ENCODE measurements at places on chromosomes 5 and 9.
A peak's percentile ranks its signal among the peaks of the same experiment; 100 is the strongest.

GRCh38 chr5:58239045-58239444 is 220.8 kb downstream of the PLK2 start:
- no peaks in the 10 kb centered on the region for H3K4me1 ChIP-seq
- no peaks in the 10 kb centered on the region for H3K36me3 ChIP-seq
- H3K4me3 ChIP-seq: no peak overlapping the region
- no peak overlapping the region for H3K27ac ChIP-seq
- no peaks in the 10 kb centered on the region for H3K27me3 ChIP-seq
- DNase-seq: no peak

- H3K4me3 ChIP-seq: no peak overlapping the region
- no peaks in the 10 kb centered on the region for H3K36me3 ChIP-seq
- no peak overlapping the region for H3K27ac ChIP-seq
- H3K4me1 ChIP-seq: no peaks in the 10 kb centered on the region
Measured at GRCh38 chr5:8288897-8289516, 420.1 kb downstream of the MTRR start.

DNA sequence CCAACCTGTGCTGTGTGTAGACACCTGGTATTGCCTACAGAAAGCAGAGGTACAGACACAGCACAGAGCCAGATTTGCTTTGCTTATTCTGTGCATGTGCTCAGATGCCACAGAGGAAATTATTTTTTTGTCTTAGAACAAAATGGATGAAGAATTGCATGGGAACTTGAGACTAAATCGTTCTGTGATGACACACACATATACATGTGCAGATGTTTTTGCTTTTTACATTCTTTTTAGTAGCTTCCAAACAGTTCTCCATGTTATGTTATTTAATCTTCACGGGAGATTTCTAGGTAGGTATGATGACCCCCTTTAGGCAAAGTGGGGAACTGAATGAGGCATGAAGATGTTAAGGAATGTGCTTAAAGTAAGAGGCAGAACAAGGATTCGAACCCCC is 221.5 kb upstream of the PANK3 start:
- no peak overlapping the region for H3K27ac ChIP-seq
- no peak for DNase-seq
- no peaks in the 10 kb centered on the region for H3K4me1 ChIP-seq

DNA sequence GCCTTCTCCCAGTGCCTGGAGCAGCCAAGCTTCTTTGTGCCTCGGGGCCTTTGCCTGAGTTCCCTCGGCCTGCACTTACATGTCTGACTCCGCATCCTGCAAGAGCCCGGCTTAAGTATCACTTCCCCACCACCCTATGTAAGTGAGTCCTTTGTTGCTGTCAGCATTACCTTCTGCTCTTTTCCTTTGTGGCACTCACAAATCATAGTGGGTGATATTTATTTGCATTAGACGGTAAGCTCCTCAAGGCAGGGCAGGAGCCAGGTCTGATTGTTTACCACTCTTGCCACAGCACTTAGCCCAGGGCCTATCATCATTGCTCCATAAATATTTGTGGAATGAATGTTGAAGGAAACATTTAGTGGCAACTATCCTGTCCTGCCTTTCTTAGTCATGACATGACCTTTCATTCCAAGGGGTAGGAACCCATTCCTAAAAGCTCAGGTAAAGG is 4.8 kb downstream of the GM2A start:
- peaks cover 15% of the 10 kb centered on the region for H3K36me3 ChIP-seq
- no peaks in the 10 kb centered on the region for H3K27me3 ChIP-seq
- no peak overlapping the region for H3K4me3 ChIP-seq
- DNase-seq: no peak
- no peak overlapping the region for H3K27ac ChIP-seq
- peaks cover 29% of the 10 kb centered on the region for H3K4me1 ChIP-seq

DNA sequence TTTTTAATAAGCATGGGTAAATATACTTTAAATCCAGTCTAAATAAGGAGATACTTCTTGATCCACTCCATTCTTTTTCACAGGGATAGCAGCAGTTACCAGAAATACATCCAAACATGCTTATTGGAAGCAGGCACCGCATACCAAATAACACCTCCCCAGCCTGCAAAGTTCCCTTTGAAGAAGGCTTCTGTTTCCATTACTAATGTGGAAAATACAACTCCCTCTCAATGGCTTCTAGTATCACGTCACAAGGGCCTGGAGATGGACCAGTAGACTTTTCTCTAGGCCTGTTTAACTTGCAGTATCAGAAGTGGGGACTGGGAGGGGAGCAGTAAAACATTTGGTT is 20.8 kb downstream of the TMEM245 start:
- peaks cover 65% of the 10 kb centered on the region for H3K4me1 ChIP-seq
- no peak overlapping the region for H3K4me3 ChIP-seq
- no peaks in the 10 kb centered on the region for H3K27me3 ChIP-seq
- no peak overlapping the region for H3K27ac ChIP-seq
- peaks cover 9% of the 10 kb centered on the region for H3K36me3 ChIP-seq
- no peak for DNase-seq

DNA sequence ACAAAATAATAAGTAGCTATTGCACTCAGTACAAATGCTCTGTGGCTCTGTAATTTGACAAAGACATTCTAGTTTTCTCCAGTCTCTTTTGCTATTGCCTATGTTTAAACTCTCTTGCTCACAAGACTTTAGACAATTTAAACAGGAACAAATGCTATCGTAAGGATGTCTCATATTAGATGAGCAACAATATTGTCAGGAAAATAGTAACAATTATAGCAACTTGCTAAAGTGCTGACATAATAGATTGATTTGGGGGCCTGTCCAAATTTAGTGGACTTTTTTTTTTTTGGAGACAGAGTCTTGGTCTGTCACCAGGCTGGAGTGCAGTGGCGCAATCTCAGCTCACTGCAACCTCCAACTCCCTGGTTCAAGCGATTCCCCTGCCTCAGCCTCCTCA is 11.8 kb downstream of the KIF2A start:
- H3K4me3 ChIP-seq: peak overlapping the region; percentile 18
- H3K4me1 ChIP-seq: peaks cover 82% of the 10 kb centered on the region
- DNase-seq: no peak
- peaks cover 25% of the 10 kb centered on the region for H3K36me3 ChIP-seq
- no peaks in the 10 kb centered on the region for H3K27me3 ChIP-seq

- no peaks in the 10 kb centered on the region for H3K27me3 ChIP-seq
- H3K4me1 ChIP-seq: no peaks in the 10 kb centered on the region
- H3K36me3 ChIP-seq: no peaks in the 10 kb centered on the region
- H3K4me3 ChIP-seq: no peak overlapping the region
Measured at GRCh38 chr9:75299324-75299723, 211.0 kb downstream of the OSTF1 start.

DNA sequence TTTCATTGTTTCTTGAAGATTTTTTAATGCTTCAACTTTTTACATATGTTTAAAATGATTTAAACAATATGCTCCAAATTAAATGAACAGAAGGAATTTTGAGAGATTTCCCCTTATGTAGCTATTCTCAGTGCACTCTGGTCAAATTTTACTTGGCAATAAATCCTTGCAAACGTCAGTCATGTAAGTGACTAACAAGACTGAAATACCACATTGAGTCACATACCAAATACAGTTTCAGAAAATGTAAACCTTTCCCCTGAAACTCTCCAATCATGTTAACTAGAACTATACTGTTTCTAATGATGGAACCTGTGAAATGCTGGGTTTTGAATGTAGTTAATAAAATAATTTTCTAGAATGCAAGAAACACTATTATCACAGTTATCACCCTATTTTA is 29.6 kb downstream of the SAR1B start:
- H3K4me1 ChIP-seq: no peaks in the 10 kb centered on the region
- no peak for DNase-seq
- no peak overlapping the region for H3K4me3 ChIP-seq

- H3K4me1 ChIP-seq: no peaks in the 10 kb centered on the region
- no peak overlapping the region for H3K4me3 ChIP-seq
- no peaks in the 10 kb centered on the region for H3K36me3 ChIP-seq
- H3K27me3 ChIP-seq: no peaks in the 10 kb centered on the region
- H3K27ac ChIP-seq: no peak overlapping the region
- DNase-seq: no peak
Measured at GRCh38 chr9:110954822-110955291, 83.4 kb downstream of the LPAR1 start.

GRCh38 chr5:58405175-58405574 is 54.7 kb downstream of the PLK2 start:
- H3K27me3 ChIP-seq: peaks cover 8% of the 10 kb centered on the region
- H3K27ac ChIP-seq: no peak overlapping the region
- H3K4me1 ChIP-seq: no peaks in the 10 kb centered on the region
- no peak for DNase-seq
- H3K36me3 ChIP-seq: no peaks in the 10 kb centered on the region
- no peak overlapping the region for H3K4me3 ChIP-seq

- H3K4me1 ChIP-seq: peaks cover 8% of the 10 kb centered on the region
- DNase-seq: no peak
- H3K36me3 ChIP-seq: peaks cover 4% of the 10 kb centered on the region
- no peak overlapping the region for H3K4me3 ChIP-seq
Measured at GRCh38 chr5:95904827-95905226, 56.8 kb downstream of the ELL2 start.

- H3K27ac ChIP-seq: no peak overlapping the region
- H3K36me3 ChIP-seq: no peaks in the 10 kb centered on the region
- no peaks in the 10 kb centered on the region for H3K27me3 ChIP-seq
Measured at GRCh38 chr5:114148253-114148652, 213.6 kb upstream of the KCNN2 start.

- no peaks in the 10 kb centered on the region for H3K27me3 ChIP-seq
- no peak for DNase-seq
- H3K27ac ChIP-seq: no peak overlapping the region
- H3K4me1 ChIP-seq: no peaks in the 10 kb centered on the region
- no peak overlapping the region for H3K4me3 ChIP-seq
- no peaks in the 10 kb centered on the region for H3K36me3 ChIP-seq
Measured at GRCh38 chr5:74389531-74390305, 250.8 kb downstream of the ENC1 start.

- H3K4me3 ChIP-seq: no peak overlapping the region
- no peak overlapping the region for H3K27ac ChIP-seq
- no peaks in the 10 kb centered on the region for H3K27me3 ChIP-seq
- DNase-seq: no peak
- H3K4me1 ChIP-seq: peaks cover 5% of the 10 kb centered on the region
- no peaks in the 10 kb centered on the region for H3K36me3 ChIP-seq
Measured at GRCh38 chr5:116492016-116492623, 82.5 kb downstream of the SEMA6A start.

- no peak overlapping the region for H3K4me3 ChIP-seq
- DNase-seq: no peak
- H3K36me3 ChIP-seq: no peaks in the 10 kb centered on the region
- no peaks in the 10 kb centered on the region for H3K4me1 ChIP-seq
- H3K27me3 ChIP-seq: no peaks in the 10 kb centered on the region
- no peak overlapping the region for H3K27ac ChIP-seq
Measured at GRCh38 chr5:94745786-94746730, 127.6 kb downstream of the SLF1 start.

GRCh38 chr5:83750749-83751148 is 30.1 kb upstream of the HAPLN1 start:
- H3K27ac ChIP-seq: no peak overlapping the region
- no peaks in the 10 kb centered on the region for H3K27me3 ChIP-seq
- H3K4me3 ChIP-seq: no peak overlapping the region
- DNase-seq: no peak

GRCh38 chr9:115988701-115989100 is 164.9 kb upstream of the PAPPA start:
- DNase-seq: no peak
- no peaks in the 10 kb centered on the region for H3K4me1 ChIP-seq
- H3K27me3 ChIP-seq: no peaks in the 10 kb centered on the region
- no peak overlapping the region for H3K27ac ChIP-seq
- no peaks in the 10 kb centered on the region for H3K36me3 ChIP-seq

GRCh38 chr9:131289301-131290035 is at the start of gene PLPP7:
TSS of gene PLPP7 (plus strand) at chr9:131289723. CDS start at chr9:131289998, 275 bp downstream.
- H3K4me1 ChIP-seq: no peaks in the 10 kb centered on the region
- no peak within 1 kb of the TSS for H3K4me3 ChIP-seq
- peaks cover 3% of the 10 kb centered on the region for H3K36me3 ChIP-seq
- H3K27ac ChIP-seq: no peak within 1 kb of the TSS
- no peak for DNase-seq

- peaks cover 13% of the 10 kb centered on the region for H3K4me1 ChIP-seq
- peaks cover 7% of the 10 kb centered on the region for H3K27me3 ChIP-seq
- H3K4me3 ChIP-seq: no peak overlapping the region
Measured at GRCh38 chr9:129403779-129404620, 216.9 kb downstream of the C9orf50 start.

DNA sequence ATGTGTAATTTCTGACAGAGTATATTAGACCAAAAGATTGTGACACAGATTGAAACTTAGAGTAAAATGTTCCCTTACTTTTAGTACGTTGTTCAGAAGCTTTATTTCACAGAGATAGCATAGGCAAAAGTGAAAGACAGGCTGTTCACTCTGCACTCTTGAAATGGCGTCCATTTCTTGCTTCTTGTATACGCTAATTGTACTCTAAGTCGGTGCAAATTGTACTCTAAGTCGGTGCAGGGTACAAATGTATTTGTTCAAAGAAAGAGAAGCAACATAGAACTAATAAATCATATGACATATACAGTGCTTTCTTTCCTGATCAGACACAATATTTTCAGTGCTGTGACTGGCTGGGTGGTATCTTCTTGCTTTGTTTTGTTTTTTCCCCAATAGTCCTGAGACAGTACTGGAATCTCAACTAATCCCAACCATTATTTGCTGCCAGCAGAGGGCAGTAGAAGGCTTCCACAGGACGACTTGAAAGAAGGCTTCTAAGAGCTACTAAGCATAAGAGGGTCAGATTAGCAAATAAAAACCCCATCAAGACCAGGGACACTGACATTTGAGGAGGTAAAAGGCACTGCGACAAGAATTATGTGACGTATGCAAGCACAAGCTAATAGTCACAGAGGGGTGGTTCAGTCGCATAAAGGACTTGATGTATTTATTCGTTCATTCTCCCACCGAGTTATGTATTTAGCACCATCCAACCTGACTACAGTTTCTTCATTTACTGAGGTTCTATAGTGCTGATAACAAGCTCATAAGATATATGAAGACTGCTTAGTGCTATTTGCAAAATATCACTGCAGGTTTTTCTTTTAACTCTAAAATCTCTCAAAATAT is 831.8 kb downstream of the TAF11L14 start:
- H3K4me1 ChIP-seq: no peaks in the 10 kb centered on the region
- H3K36me3 ChIP-seq: no peaks in the 10 kb centered on the region
- H3K4me3 ChIP-seq: no peak overlapping the region

- H3K36me3 ChIP-seq: no peaks in the 10 kb centered on the region
- H3K4me1 ChIP-seq: peaks cover 9% of the 10 kb centered on the region
- no peak overlapping the region for H3K4me3 ChIP-seq
- H3K27ac ChIP-seq: no peak overlapping the region
- peaks cover 22% of the 10 kb centered on the region for H3K27me3 ChIP-seq
- no peak for DNase-seq
Measured at GRCh38 chr5:78549043-78549442, 99.5 kb downstream of the LHFPL2 start.

DNA sequence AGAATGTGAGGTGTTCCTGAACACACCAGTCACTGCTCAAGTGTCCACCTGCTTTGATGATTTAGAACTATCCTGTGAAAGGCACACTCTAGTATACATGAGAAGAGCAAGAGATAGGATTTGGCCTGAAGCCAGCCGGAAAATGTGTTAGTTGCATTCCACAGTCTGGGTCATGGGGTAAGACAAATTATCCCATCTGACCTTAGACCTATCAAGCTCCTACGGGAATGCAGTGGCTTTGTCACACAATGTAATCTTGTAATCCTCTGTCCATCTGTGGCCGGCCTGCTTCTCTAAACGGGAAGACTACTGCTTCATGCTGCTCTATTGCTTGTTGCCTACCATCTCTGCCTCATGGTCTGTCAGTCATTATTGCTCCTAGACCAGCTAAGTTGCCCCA is 92.4 kb upstream of the PRRC1 start:
- H3K27ac ChIP-seq: no peak overlapping the region
- no peak overlapping the region for H3K4me3 ChIP-seq
- H3K27me3 ChIP-seq: peaks cover 24% of the 10 kb centered on the region
- H3K36me3 ChIP-seq: no peaks in the 10 kb centered on the region
- H3K4me1 ChIP-seq: no peaks in the 10 kb centered on the region
- no peak for DNase-seq
